ENCODE measurements at places on chromosomes 3 and 15.

DNA sequence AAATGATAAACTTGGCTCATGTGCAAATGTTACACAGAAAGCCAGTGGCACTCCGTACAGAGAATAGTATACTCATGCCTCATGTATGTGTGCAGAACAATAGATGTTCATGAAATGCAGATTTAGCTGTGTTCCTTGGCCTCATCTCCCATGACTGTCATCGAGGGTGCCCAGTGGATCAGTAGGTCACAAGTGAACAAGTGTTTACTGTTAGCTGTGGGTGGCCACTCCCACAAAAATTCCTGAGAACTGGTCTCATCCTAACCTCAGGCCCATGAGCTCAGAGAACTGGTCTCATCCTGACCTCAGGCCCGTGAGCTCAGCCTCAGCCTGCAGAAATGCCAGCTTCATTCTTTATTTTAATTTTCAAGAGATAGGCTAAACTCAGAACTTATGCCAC lies 124.1 kb downstream of the GADL1 start:
- peaks cover 34% of the 10 kb centered on the region for H3K27me3 ChIP-seq
- H3K4me1 ChIP-seq: peaks cover 6% of the 10 kb centered on the region
- H3K36me3 ChIP-seq: no peaks in the 10 kb centered on the region

GRCh38 chr3:152941859-152942258 lies 106.9 kb downstream of the P2RY1 start:
- no peak overlapping the region for H3K4me3 ChIP-seq
- H3K4me1 ChIP-seq: no peaks in the 10 kb centered on the region
- no peak overlapping the region for H3K27ac ChIP-seq
- peaks cover 30% of the 10 kb centered on the region for H3K27me3 ChIP-seq

- no peak overlapping the region for H3K4me3 ChIP-seq
- H3K36me3 ChIP-seq: no peaks in the 10 kb centered on the region
- DNase-seq: no peak
- no peaks in the 10 kb centered on the region for H3K4me1 ChIP-seq
- H3K27ac ChIP-seq: no peak overlapping the region
These were observed 130.3 kb downstream of the THSD4 start for GRCh38 chr15:71245588-71245987.

GRCh38 chr3:189123595-189124387 lies 48.0 kb upstream of the TPRG1 start:
- H3K27me3 ChIP-seq: no peaks in the 10 kb centered on the region
- peaks cover 10% of the 10 kb centered on the region for H3K36me3 ChIP-seq
- H3K27ac ChIP-seq: peak overlapping the region; percentile 98
- H3K4me1 ChIP-seq: peaks cover 58% of the 10 kb centered on the region
- peak overlapping the region; percentile 87 for H3K4me3 ChIP-seq
- no peak for DNase-seq

DNA sequence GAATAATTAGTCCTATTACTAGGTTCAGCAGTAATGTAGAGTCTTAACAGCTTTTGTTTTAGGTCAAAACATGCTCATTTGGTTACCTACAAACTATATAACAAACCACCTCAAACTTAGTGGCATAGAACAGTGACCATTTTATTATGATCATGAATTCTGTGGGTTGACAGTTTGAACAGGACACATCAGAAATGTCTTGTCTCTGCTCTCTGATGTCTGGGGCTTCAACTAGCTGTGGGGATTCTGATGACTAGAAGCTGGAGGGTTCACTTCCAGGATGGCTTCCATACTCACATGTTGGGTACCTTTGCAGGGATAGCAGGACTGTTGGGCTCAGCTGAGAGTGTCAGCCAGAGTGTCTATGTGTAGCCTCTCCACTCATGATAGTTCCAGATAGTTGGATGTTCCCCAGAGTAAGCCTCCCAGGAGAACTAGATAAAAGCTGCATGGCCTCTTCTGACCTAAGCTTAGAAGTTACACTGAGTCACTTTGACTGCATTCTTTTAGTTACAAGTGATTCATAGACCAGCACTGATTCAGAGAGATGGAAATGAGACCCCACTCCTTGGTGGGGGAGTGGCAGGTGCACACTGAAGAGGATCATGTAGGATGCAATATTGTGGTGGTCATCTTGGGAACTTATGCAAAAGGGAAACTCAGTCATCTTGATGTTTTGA lies 32.6 kb downstream of the PLCL2 start:
- H3K36me3 ChIP-seq: no peaks in the 10 kb centered on the region
- no peak for DNase-seq
- H3K4me1 ChIP-seq: peaks cover 57% of the 10 kb centered on the region
- H3K4me3 ChIP-seq: no peak overlapping the region

GRCh38 chr3:61015859-61016258 lies 235.4 kb downstream of the FHIT start:
- no peaks in the 10 kb centered on the region for H3K36me3 ChIP-seq
- no peak overlapping the region for H3K27ac ChIP-seq
- no peak overlapping the region for H3K4me3 ChIP-seq
- DNase-seq: no peak
- no peaks in the 10 kb centered on the region for H3K4me1 ChIP-seq

- no peak overlapping the region for H3K4me3 ChIP-seq
- H3K4me1 ChIP-seq: peaks cover 9% of the 10 kb centered on the region
- H3K27ac ChIP-seq: no peak overlapping the region
- peaks cover 14% of the 10 kb centered on the region for H3K36me3 ChIP-seq
These were observed 28.1 kb downstream of the CLK3 start for GRCh38 chr15:74643665-74644204.

- peaks cover 2% of the 10 kb centered on the region for H3K36me3 ChIP-seq
- H3K4me3 ChIP-seq: no peak overlapping the region
- no peak for DNase-seq
- H3K27ac ChIP-seq: no peak overlapping the region
- no peaks in the 10 kb centered on the region for H3K27me3 ChIP-seq
- no peaks in the 10 kb centered on the region for H3K4me1 ChIP-seq
These were observed 39.3 kb upstream of the UTS2B start for GRCh38 chr3:191369616-191370010.

DNA sequence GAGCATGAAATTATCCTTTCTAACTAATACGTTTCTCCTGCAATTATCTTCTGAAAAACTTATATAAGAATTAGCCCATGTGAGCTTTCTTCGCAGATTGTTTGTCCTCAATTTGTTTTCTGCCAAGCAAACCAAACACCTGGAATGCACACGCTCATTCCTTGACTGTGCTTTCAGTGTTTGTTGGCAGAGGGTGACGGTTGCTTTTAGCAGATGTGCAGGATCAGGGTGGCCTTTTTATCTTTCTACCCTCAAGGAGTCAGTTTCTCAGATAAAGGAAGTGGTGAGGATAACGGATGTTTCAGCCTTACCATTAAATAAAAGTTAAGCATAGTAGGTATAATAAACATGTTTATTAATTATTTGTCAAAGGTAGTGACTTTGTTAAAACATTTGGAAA lies 15.2 kb downstream of the ARPP21 start:
- no peaks in the 10 kb centered on the region for H3K36me3 ChIP-seq
- H3K4me3 ChIP-seq: no peak overlapping the region

- H3K4me1 ChIP-seq: no peaks in the 10 kb centered on the region
- no peak overlapping the region for H3K4me3 ChIP-seq
- no peak for DNase-seq
- H3K36me3 ChIP-seq: no peaks in the 10 kb centered on the region
These were observed 656.3 kb downstream of the RBMS3 start for GRCh38 chr3:29937185-29937584.

DNA sequence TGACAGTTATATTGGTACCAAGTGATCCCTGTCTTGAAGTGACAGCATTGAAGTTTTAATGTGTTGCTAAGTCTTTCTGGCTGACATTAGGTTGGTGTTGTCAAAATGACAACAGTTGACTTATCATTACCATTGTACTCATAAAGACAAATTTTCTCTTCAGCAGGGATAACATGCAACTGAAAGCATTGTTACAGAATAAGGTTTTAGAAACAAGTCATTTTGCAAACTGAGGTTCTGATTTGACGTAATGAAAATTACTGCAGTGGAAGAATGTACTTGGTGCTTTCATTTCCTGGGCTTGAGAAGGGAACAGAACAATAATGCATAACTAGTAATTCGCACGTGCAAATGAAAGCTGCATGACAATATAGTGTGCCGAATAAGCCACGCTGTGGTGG lies 75.1 kb downstream of the MOBP start:
- DNase-seq: no peak
- no peaks in the 10 kb centered on the region for H3K36me3 ChIP-seq
- no peak overlapping the region for H3K4me3 ChIP-seq
- peaks cover 9% of the 10 kb centered on the region for H3K27me3 ChIP-seq
- no peak overlapping the region for H3K27ac ChIP-seq

GRCh38 chr3:128051837-128052594 lies at the start of gene SEC61A1:
TSS of gene SEC61A1 (plus strand) at chr3:128052437. CDS start at chr3:128052553, 116 bp downstream.
- peak within 1 kb of the TSS; percentile 98 for H3K27ac ChIP-seq
- H3K36me3 ChIP-seq: peaks cover 30% of the 10 kb centered on the region
- H3K27me3 ChIP-seq: peaks cover 5% of the 10 kb centered on the region
- peak within 1 kb of the TSS; percentile 96 for H3K4me3 ChIP-seq
- peaks cover 43% of the 10 kb centered on the region for H3K4me1 ChIP-seq
- DNase-seq: peak; percentile 85

DNA sequence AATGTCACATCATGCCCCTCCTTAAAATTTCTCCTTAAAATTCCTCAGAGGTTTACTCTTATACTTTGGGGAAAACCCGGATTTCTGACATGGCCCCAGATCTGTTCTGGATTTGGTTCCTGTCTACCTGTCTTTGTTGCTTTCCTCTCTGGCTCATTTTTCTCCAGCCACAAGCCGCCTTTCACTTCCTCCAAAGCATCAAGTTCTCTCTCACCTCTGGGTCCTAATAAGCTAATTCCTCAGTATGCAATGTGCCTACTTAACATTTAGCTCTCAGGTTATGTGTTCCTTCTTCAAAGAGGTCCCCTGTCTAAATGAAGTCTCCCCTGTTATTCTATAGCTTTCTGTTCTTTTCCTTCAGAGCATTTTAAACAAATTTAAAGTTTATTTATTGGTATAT lies 16.1 kb downstream of the HMG20A start:
- peaks cover 44% of the 10 kb centered on the region for H3K4me1 ChIP-seq
- H3K36me3 ChIP-seq: peaks cover 5% of the 10 kb centered on the region
- no peak overlapping the region for H3K4me3 ChIP-seq
- DNase-seq: no peak
- no peaks in the 10 kb centered on the region for H3K27me3 ChIP-seq
- H3K27ac ChIP-seq: no peak overlapping the region

GRCh38 chr3:45191424-45191823 lies 34.7 kb downstream of the TMEM158 start:
- peaks cover 34% of the 10 kb centered on the region for H3K27me3 ChIP-seq
- no peak overlapping the region for H3K27ac ChIP-seq
- H3K4me3 ChIP-seq: no peak overlapping the region
- H3K36me3 ChIP-seq: no peaks in the 10 kb centered on the region
- peaks cover 4% of the 10 kb centered on the region for H3K4me1 ChIP-seq

- no peak for DNase-seq
- peaks cover 6% of the 10 kb centered on the region for H3K4me1 ChIP-seq
- H3K27me3 ChIP-seq: peaks cover under 1% of the 10 kb centered on the region
- H3K27ac ChIP-seq: no peak overlapping the region
- H3K36me3 ChIP-seq: no peaks in the 10 kb centered on the region
These were observed 69.3 kb downstream of the RAB11A start for GRCh38 chr15:65938604-65939003.

GRCh38 chr3:18739099-18739433 lies 313.9 kb upstream of the SATB1 start:
- H3K4me3 ChIP-seq: no peak overlapping the region
- no peak for DNase-seq
- H3K27me3 ChIP-seq: no peaks in the 10 kb centered on the region
- peaks cover 10% of the 10 kb centered on the region for H3K36me3 ChIP-seq

DNA sequence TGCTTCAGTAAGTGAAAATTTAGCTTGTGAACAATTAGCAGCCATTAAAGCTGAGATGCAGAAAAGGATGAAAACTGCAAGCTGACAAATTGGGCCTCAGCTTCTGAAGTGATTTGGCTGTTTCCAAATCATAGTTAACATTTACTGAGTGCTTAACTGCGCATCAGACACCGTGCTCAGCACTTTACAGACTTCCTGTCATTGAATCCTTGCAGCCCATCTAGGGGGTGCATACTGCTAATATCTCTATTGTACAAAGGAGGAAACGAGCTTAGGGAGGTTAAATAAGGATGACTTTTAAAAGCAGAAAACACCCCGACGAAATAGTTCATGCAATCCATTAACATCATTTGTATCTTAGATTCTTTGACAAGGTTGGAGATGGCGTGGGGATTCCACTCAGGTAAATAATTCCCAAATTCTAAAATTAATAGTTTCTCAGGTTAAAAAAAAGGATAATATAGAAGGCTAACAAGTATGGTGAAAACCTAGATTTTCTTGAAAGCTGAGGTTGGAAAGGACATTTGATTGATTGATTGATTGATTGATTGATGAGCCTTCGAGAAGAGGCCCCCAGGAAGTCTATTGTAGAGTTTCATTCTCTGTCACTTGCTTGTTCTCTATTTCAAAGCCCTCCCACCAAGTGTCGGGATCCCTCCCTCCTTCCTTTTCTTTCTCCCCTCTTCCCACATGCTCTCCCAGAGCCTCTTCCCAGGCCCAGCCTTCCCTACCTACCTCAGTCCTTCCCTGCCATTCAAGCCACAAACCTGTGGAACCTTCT lies 23.5 kb upstream of the EPHB3 start:
- H3K27ac ChIP-seq: no peak overlapping the region
- no peak overlapping the region for H3K4me3 ChIP-seq
- no peaks in the 10 kb centered on the region for H3K4me1 ChIP-seq
- peaks cover 70% of the 10 kb centered on the region for H3K27me3 ChIP-seq

DNA sequence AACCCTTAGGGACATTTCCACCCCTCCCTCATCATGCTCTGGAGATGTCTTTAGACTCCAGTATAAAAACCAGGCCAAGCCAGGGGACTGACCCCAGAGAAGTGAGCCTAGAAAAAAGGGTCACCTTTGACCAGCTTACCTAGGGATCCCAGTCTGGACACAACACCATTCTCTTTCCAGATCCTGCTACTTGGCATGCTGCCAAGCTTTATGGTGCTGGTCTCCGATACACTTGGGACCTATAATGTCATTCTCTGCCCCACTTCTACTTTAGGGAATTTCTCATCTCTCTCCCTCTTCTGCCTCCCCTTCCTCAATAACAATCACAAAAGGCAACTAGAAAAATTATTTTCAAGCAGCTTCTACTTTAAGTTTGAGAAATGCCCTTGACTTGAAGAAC lies 124.4 kb downstream of the LRRN1 start:
- no peak overlapping the region for H3K4me3 ChIP-seq
- H3K36me3 ChIP-seq: no peaks in the 10 kb centered on the region
- H3K27ac ChIP-seq: no peak overlapping the region

- no peaks in the 10 kb centered on the region for H3K4me1 ChIP-seq
These were observed 185.2 kb upstream of the ARL6 start for GRCh38 chr3:97579365-97579764.

DNA sequence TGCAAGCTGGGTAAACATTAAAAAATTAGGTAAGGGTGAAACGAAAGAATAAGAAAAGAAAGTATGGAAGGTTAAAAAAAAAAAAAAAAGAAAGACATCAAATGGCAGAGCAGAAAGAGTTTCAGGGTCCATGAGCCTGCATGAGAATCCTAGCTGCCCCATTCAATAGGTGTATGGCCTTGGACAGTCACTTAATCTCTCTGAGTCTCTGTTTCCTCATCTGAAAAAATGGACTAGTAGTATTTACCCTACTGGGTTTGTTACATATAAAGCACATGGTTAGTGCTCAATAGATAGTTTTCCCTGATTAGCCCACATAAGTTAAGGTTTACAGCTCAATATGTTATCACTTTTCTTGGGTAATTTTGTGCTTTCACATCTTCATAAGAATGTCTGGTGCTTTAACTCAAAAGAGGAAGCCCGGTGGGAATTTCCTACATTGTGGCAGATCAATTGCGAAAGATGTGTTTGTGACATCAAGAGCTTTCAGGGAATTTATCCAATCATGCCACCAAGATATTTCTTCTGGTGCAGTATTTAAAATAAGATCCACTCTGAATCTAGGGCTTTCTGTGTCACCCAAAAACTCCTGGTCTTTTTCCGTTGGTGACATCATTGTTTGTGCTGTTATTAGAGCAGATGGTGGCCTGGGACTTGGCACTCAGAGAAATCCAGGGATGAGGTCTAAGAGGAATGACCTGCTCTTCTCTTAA lies 57.2 kb upstream of the UBE2E1 start:
- DNase-seq: no peak
- H3K36me3 ChIP-seq: no peaks in the 10 kb centered on the region
- no peak overlapping the region for H3K27ac ChIP-seq
- no peaks in the 10 kb centered on the region for H3K4me1 ChIP-seq

All from central memory CD8-positive, alpha-beta T cell (primary cell).